Stimulated activated CD4-positive, alpha-beta T cell treated with anti-CD3 and anti-CD28 coated beads, TNF-alpha, amount 100 ng/mL, for 4 hours (primary cell): ENCODE measurements at places on chromosomes 3 and 15.

DNA sequence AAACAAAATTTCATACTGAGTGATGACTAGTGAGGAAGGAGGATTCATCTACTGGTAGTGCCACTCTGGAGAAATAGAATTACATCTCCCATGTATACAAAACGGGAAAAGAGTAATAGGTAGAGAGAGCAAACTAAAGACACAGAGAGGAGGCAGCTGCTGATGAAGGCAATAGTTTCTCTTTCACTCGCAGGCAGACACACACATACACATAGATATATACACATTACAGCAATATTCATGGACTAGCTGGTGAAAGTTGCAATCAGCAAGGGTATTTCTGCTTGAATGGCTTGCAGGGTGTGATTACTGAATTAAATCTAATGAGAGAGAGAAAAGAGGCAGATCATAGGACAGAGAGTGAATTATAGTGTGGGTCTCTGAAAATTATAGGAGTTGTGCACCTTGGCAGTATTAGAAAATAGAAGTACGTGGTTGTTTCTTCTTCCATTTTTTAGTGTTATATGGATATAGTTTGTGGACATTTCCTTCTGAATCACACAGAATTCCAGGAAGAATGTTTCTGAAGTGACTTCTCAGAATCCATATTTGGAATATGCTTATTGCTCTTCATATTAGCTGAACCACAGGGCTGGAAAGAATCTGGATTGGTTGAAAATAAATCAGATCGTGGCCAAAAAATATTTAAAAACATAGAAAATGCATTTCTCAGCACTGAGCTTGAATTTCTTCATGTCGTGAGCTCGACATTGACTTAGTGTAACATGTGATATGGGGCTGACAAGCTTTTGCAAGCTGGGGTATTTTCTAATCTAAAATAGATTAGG lies 991.2 kb downstream of the TUSC7 start:
- DNase-seq: no peak

GRCh38 chr3:72423643-72424042 lies 424.6 kb downstream of the SHQ1 start:
- DNase-seq: no peak

- DNase-seq: no peak
These were observed 21.2 kb downstream of the XYLB start for GRCh38 chr3:38367779-38368178.

- DNase-seq: no peak
These were observed 607.9 kb upstream of the KCNMB2 start for GRCh38 chr3:177928172-177928873.

DNA sequence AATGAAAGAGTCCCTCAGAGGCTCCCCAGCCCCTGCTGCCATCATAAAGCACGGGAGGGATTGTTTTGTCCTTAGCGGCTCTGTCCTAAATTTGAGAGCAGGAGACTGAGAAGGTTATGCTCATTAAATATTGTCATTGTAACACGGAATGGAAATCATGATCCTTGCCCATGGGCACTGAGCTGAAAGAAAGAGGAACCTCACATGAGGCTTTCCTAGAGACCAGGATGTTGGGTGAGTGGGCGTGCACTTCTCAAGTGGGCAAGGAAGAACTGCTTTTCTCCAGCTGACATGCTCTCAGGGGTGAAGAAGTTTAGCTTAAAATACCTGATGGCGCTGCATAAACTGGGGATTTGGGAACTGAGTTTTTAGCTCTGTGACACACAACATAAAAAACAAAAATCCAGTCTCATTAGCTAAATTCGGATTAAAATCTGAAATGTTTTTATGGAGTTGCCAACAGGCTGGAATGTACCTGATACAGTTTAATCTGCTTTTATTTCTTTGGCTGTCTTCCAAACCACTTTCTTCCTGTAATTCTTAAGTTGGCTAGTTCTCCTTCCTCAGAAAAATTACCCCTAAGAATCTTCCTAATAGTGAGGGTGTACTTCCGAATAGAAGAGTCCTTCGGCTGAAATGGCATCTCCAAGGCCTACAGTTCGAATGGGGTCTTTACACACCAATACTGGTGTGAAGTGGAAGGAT lies 31.7 kb downstream of the ADPGK start:
- DNase-seq: no peak

- DNase-seq: no peak
These were observed 17.7 kb upstream of the EDEM1 start for GRCh38 chr3:5169807-5170206.

- no peak for DNase-seq
These were observed 17.9 kb upstream of the NRROS start for GRCh38 chr3:196621611-196622010.

DNA sequence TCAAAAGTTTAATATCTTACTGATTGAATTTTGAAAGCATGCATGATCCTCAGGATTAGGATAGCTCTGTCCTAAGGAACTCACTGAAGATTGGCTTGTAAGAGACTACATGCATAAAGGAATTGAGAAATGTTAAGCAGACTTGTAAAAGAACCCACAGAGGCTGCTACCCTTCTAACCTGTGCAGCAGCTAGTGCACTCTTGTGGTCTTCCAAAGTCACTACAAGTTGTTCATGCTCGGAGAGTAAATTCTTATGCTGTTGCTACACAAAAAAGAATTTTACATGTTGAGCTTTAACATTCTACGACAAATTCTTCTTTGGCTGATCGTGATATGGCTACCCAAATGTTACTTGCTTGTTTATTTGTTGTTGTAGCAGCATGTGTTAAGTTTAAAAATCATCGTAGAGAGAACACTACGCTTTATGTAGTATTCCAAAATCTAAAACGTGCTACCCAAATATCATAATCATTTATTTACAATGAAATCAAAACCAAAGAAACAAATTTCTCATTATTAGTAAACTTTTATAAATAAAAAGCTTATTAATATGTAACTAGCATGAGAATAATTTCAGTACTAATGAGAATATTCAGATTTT lies 55.0 kb downstream of the GOLIM4 start:
- no peak for DNase-seq

GRCh38 chr3:27119639-27120038 lies 249.5 kb downstream of the NEK10 start:
- DNase-seq: no peak

DNA sequence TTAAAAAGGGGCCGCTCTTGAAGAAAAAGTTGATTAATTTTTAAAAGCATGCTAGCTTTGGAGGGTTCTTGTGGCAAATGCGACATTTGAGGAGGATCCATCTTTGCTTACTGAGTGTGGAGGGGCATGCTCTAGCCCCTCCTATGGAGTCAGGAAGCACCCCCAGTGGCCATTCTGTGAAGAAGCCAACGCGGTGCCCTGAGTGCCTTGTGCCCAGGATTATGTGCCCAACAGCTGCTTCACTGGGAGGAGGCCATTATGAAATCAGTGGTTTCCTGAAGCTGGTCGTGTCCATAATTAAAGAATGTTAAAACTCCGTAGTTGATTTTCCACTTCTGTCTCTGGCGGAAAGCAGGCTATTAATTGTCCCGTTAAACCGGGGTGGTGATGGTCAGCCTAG lies 69.1 kb upstream of the TNFAIP8L3 start:
- no peak for DNase-seq

GRCh38 chr15:95013381-95013780 lies 782.0 kb downstream of the MCTP2 start:
- DNase-seq: no peak
